ENCODE measurements at places on chromosomes 1 and 21.

DNA sequence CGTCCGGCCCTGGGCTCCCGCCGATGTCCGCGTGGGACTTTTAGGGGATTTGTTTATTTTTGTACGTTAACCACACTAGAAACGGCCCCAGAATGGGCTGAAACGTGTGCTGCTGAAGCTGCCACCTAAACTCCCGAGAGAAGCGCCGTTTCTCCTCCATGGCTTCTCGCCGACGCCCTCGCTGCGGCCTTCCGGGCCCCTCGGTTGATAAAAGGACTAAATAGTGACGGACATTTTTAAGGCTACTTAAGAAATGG is 678 bp upstream of the PTTG1IP start:
- no peak for DNase-seq

- DNase-seq, result no peak
Measured at GRCh38 chr1:53536606-53537005, 77.4 kb downstream of the DMRTB1 start.

DNA sequence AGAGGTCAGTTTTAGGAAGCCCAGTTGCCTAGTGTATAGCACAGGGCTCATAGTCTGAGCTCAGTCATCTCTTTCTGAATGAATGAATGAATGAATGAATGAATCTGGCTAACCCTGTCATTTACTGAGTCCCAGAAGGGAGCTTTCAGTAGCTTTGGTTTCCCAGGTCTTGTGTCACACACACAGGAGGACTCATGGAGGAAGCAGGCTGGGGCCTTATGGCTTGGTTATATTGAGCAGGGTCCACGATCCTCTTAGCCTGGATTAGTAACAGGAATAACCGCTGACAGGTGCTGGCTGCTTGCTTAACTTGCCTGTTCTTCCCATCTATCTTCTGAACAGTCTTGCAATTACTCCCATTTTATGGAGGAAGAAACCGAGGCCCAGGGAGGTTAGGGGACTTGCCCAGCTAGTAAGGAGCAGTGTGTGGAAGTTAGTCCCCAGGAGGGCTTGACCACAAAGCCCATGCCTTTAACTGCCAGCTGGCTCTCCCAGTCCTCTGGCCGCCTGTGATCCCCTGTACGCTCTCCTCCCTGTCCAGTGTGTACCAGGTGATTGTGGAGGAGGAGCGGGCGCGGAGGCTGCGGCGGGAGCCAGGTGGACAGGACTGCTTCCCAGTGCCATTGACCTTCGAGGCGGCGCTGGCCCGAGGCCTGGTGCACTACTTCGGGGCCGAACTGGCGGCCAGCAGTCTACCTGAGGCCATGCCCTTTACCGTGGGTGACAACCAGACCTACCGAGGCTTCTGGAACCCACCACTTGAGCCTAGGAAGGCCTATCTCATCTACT is 46.0 kb downstream of the PTPRU start:
- no peak for DNase-seq

GRCh38 chr1:70487459-70487815 is 76.4 kb downstream of the CTH start:
- no peak for DNase-seq

- DNase-seq, result no peak
Measured at GRCh38 chr1:244782056-244782455, 53.4 kb upstream of the COX20 start.

DNA sequence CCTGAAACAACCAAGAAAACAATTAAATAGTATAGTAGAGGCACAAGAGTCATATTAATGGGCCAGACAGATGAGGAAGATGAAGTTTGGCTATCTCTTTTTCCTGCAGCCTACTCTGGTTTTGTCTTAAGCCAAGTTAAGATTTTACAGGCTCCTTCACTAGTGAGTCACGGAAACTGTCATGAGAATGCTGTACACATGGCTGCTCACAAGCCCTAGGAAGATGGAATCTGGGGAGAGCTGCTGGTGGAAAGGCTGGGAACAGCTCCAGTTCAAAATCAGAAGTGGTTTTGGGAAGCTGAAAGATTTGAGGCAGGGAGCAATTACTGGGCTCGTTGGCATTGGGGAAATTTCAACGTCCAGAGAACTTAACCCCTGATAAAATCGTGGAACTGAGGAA is 46.4 kb upstream of the S1PR1 start:
- no peak for DNase-seq

- DNase-seq, result no peak
Measured at GRCh38 chr1:182283746-182284544, 107.6 kb downstream of the GLUL start.

DNA sequence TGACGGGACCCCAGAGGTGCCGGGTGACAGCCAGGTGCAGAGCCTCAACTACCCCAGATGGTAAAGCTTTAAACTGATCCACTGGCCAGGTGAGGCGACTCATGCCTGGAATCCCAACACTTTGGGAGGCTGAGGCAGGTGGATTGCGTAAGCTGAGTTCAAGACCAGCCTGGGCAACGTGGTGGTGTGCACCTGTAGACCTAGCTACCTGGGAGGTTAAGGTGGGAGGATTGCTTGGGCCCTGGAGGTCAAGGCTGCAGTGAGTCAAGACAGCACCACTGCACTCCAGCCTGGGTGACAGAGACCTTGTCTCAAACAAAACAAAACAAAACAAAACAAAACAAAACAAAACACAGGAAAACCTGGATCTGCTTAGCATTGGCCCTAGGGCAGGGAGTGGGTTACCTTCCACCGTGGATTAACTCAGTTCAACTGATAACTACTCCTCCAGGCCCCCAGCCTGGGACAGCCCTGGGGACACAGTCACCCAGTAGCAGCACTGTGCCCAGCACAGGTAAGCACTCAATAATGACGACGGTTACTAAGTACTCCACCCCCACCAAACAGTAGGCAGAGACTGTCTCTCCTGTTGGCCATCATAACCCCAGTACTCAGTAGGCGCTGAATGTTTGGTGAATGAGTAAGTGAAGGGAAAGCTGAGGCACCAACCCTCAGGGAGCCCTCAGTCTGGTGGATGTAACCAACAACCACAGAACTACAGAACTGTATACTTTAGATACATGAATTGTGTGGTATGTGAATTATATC is 21.6 kb downstream of the SLC66A1 start:
- no peak for DNase-seq

DNA sequence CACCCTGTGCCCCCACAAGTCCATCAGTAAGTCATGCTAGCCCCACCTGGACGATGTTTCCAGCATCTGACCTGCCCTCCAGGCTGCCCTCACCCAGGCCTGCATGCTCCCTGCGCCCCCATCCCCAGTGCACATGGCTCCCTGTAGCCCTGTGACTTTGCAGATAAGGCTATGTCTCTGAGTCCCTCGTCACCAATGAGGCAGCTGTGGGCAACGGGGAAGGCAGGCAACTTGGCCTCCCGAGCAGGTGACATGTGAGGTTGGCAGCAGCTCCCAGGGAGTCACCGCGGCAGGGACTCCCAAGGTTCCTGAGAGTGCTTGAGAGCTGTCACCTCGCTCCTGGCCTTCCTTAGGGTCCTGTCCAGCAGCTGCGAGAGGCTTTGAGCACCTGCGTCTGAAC is 32.4 kb upstream of the AGPAT3 start:
- no peak for DNase-seq

GRCh38 chr21:29321932-29322928 is 23.5 kb downstream of the BACH1 start:
- no peak for DNase-seq

- no peak for DNase-seq
Measured at GRCh38 chr21:41169701-41170100, 1.7 kb downstream of the BACE2 start.

- no peak for DNase-seq
Measured at GRCh38 chr1:39882152-39882551, 1.2 kb downstream of the TRIT1 start.

DNA sequence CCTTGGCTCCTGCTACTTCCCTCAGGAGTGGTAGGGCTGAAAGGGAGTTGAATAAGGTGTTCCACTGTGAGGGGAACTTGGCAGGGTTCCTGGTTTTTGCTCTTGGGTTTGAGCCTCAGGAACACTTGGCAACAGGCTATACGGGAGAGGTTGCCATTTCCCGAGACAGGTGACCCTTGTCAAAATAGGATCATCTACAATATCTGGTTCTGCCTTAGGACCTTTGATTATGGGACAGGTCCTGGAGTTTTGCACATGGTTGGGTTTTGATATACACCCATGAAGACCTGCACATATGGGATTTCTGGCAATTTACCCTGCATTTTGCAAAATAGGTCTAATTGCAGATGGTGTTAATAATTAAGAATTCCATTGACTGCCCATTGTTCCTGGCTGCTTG is 31.1 kb downstream of the YY1AP1 start:
- no peak for DNase-seq

- no peak for DNase-seq
Measured at GRCh38 chr21:31225713-31226112, 118.3 kb downstream of the TIAM1 start.

DNA sequence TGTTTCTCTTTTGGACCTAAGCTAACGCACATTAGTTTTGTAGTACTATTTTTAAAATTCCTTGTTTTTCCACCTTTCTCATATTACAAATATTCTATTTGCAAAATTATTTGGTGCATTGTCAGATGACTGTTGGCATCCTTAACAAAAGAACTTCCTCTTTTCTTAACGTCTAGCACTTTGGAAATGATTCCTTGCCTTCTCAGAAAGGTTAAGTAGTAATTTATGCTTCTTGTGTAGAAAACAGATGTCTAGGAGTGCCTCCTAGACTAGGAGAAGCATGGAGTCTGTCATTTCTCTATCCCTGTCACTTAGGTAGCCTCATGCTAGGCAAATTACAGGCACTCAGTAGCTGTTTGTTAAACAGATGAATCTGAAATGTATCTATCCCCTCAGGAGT is 64.4 kb downstream of the HSPA13 start:
- no peak for DNase-seq

GRCh38 chr1:194447636-194448035 is 1261.2 kb upstream of the B3GALT2 start:
- DNase-seq, result no peak
